ENCODE measurements at places on chromosomes 16 and 17.

DNA sequence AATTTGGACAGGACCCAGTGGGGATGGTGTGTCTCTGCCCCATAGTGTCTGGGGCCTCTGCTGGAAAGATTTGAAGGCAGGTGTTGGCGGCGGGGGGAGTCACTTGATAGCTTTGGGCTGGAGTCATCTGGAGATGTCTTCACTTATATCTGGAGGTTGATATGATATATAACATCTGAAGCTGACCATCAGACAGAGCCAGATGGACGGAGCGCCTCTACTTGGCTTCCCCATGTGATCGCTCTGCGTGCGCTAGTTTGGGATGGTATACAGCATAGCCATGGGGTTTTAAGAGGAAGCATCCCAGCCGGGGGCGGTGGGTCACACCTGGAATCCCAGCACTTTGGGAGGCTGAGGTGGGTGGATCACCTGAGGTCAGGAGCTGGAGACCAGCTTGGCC lies 130.7 kb upstream of the NLRP1 start:
- no peak for DNase-seq

GRCh38 chr17:17719199-17719940 lies 38.1 kb downstream of the RAI1 start:
- no peak for DNase-seq

DNA sequence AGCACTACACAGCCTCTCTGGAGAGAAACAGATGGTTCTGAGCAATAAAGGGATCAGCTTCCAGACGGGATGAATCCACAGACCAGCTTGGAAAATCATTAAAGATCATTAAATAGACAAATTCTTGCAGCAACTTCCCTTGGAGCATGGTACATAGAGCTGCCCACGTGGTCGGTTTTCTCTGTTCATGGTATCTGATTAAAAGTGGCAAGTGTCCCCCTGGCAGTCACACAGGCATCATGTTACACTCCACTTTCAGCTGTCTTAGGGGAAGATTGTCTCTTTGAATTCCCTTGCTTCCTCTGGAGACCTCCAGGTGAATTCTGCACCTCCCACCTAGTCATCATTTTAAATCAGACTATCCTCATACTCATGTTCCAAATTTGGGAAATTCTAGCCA lies 92.2 kb upstream of the CACNG3 start:
- DNase-seq, result no peak

DNA sequence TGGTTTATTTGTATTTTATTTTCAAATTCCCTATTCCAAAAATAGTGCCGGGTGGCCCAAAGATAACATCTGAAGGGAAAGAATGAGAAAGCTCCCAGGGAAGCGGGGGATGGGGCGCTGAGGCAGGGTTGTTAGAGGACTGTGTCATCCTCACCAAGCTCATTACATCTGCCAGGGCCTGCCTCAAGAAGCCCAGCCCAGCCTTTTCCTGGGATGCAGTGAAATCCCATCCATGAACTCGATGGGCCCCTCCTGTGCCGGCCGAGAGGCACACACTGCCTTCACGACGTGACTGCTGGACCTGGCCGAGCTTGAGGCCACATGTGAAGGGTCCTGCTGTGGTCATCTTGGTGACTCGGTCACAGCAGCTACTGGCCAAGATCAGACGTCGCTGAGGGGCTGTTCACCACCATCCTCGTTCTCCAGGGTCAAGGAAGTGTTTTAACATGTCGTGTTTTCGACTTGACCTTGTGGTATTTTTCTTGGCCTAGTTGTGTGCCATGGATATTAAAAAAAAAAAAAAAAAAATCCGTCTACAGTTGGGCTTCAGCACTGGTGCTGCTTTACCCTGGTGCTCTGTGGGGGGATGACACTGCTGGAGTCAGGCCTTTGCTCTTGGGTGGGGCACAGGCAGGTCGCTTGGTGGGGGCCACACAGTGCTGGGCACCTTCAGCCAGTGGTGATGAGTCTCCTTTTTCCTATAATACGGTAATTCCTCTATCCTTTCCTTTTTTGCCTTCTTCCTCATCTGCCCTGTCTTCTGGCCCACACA lies 4.9 kb downstream of the TIMM22 start:
- DNase-seq, result no peak

GRCh38 chr16:337975-338575 lies 14.4 kb downstream of the AXIN1 start:
- no peak for DNase-seq

- DNase-seq, result no peak
Measured at GRCh38 chr17:30950669-30951399, 20.0 kb upstream of the RNF135 start.

- no peak for DNase-seq
Measured at GRCh38 chr17:82570277-82570676, 50.7 kb downstream of the FOXK2 start.

GRCh38 chr17:69050999-69051775 lies 9.5 kb downstream of the ABCA9 start:
- no peak for DNase-seq

DNA sequence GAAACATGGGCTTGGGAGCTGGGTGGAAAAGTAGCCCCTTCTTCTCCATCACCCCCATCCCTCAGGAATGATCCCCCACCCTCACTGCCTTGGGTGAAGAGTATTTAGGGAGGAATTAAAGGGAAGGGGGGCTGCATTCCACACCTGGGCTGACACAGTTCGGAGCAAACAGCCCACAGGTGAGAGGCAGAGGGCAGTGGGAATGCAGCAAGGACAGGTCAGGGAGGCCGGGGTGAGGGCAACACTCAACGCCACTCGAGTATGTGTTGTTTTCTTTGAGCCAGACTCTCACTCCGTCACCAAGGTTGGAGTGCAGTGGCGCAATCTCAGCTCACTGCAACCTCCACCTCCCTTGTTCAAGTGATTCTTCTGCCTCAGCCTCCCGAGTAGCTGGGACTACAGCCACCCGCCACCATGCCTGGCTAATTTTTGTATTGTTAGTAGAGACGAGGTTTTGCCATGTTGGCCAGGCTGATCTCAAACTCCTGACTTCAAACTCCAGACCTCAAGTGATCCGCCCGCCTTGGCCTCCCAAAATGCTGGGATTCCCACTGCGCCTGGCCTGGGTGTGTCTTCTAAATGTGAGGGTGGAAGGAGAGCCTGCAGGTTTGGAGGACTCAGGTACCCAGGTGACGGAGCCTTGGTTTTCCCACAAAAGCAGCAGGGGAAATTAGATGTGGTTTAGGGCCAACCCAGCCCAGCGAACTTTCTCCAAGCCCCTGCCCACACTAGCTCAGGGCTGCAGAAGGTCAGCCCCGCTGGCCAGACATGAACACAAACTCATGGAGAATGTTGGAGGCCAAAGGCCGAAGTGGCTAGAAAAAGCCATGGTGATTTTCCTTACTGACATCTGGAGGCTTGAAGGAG lies 21.2 kb upstream of the ITGA3 start:
- DNase-seq, result no peak

DNA sequence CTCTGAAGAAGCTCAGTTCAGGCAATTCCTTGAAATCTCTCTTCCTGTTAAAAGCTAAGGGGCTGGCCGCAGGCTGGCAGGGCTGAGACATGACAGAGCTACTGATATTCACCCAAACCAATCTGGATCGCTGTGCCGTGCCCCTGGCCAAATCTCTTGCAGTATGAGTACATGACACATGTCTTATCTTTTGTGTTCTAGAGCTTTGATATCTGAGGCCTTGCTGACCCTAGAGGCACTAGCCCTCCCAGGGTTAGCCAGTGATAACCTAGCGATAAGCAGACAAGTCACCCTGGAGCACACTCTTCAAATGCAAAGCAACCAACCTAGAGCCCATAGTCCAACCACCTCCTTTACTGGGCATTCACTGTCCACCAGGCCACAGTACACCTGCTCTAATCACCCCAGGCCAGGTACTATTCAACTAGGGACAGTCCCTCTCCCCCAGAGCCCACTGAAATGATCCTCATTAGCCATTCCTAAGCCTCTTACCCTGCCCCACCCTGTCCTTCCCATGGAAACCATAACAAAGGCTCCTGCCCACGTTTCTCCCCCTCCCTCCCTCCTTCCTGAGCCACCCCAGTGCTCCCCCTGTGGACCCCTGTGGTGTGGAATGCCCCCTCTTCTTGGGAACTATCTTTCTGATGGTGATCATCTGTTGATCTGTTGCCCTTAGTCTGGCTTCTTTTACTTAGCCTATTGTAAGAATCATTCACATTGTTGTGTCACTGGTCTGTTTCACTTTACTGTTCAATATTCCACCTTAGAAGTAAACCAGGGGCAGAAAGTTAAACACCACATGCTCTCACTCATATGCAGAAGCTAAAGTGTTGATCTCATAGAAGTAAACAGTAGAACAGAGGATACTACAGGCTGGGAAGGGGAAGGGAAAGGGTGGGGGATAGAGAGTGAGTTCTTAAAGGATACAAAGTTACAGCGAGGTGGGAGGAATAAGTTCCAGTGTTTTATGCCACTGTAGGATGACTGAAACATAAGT lies 52.5 kb downstream of the TEKT5 start:
- DNase-seq, result no peak

GRCh38 chr16:3642397-3643094 lies 11.9 kb upstream of the DNASE1 start:
- no peak for DNase-seq

DNA sequence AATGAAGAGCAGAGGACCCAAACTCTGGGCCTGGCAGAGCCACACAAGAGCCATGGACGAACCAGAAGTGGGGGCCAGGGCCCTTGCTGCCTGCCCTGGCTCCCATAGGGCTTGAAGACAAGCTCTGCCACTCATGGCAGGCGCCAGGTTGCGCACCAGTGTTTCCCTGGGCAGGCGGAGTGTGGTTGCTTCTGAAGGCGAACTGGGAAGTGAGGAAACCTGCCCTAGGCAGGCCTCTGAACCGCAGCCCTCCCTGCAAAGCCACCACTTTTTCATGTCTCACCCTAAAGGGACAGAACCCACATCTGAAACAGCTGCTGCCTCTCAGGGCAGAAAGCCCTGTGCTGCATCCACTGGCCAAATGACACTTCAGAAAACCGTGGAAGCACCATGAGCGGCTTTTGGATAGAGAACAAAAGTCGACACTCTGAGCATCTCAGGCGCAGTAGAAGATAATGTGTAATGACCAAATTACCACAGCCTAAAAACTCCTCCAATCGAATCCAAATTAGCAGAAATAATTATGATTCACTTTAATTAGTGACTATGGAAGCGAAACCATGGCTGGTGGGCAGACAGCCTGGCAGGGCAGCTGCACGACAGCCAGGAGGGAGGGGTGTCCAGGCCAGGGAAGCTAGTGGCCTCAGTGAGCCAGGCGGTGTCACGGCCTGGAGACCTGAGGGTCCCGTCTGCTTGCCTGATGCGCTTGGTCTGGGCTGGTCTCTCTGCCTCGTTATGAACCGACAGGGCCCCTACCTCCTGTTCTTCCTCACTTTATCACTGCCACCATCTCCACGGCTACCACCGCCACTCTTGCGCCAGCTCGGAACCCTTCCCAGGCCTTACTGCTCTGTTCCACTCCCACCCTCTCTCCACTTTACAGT lies 59.1 kb downstream of the PRMT7 start:
- DNase-seq, result no peak

DNA sequence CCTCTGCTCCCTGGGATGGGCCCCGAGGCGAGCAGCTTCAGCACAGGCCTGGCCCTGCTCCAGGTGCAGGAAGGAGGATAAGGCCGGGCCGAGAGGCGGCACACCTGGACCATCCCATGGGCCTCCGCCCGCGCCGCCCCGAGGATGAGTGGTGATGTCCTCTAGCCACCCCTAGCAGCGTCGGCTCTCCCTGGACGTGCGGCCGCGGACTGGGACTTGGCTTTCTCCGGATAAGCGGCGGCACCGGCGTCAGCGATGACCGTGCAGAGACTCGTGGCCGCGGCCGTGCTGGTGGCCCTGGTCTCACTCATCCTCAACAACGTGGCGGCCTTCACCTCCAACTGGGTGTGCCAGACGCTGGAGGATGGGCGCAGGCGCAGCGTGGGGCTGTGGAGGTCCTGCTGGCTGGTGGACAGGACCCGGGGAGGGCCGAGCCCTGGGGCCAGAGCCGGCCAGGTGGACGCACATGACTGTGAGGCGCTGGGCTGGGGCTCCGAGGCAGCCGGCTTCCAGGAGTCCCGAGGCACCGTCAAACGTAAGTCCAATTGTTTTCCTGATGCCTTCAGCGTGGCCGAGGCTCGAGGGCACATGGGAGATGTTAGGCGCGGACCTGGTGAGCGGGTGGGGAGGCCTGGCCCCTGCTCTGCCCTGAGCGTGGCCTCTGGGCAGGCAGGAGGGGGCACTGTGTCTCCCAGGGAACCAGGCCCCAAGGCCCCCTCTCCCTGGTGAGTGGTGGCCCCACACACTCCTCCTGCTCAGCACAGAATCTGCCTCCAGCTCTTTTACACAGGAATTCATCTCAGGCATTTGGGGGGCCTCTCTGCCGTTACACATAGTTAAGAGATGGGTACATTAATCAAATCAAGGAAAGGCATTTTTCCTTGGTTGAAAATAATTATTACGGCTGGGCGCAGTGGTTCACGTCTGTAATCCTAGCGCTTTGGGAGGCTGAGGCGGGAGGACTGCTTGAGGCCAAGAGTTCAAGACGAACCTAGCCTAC lies 855 bp downstream of the TMEM204 start:
- peak; percentile 42 for DNase-seq

- no peak for DNase-seq
Measured at GRCh38 chr16:73998707-73999106, 297.9 kb upstream of the PSMD7 start.

DNA sequence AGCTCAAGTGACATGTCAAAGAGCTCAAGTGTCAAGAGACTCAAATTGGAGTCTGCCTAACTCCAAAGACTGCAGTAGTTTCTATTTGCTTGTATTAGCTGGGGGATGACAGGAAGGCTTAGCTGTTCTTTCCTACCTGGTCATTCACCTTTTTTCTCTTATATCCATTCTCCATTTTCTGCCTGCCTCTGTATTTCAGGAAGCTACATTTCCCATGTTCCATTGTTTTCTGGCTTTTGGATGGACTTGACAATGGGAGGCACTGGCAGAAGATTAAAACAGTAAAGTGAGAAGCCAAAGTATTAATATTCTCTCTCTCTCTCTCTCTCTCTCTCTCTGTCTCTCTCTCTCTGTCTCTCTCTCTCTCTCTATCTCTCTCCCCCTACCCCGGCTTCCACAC lies 135.7 kb upstream of the ADAMTS18 start:
- no peak for DNase-seq

GRCh38 chr16:65944361-65944760 lies 422.1 kb upstream of the CDH5 start:
- DNase-seq, result no peak

GRCh38 chr16:72092832-72093447 lies 480 bp downstream of the TXNL4B start:
- DNase-seq, result no peak

DNA sequence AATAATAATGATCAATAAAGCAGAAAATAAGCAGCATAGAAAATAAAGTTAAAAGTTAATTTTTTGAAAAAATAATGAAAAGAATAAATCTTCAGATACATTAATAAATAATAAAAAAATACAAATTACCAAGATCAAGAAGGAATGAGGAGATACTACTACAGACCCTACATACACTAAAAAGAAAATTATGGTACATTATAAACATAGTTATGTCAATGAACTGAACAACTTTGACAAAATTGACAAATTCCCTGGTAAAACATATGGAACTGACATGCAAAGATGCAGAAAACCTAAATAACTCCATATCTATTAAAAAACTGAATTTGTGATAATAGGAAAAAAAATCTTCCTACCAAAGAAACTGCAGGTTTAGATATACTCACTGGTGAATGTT lies 456.7 kb downstream of the PMP22 start:
- no peak for DNase-seq
